ENCODE measurements at places on chromosomes 11 and 22.

DNA sequence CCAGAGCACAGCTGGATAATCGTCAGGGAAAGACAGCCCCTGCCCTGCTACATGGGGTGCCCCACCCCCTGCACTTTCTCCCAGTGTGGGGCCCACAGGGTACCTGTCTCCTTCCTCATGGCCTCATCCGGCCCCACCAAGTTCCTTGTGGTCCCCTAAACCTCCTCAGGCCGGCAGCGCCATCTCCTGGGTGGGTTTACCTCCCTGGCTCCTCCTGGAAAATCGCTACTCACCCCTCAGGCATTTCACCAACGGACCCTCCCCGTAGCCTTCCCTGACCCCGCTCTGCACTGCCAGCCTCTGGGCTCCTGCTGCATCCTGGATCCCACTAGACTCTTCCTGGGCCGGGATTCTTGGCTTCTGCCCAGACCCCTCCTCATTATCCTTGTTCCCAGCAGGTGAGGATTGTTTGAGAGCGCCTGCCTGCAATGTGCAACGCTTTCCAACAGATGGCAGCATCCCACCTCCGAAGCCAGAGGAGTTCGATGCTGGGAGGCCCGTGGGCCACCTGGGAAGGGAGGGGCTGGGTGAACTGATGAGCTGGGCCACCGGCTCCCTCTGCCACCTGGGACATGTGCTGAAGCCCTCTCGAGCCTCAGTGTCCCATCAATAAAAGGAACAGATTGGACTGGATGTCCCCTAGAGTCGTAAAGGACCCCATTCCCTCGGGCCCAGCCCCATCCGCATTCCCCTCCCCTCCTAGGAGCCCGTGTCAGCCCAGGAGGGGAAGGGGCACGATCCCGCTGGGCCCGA lies 44.2 kb upstream of the TTLL12 start:
- DNase-seq = peak; percentile 81

GRCh38 chr11:105000167-105000566 lies 22.8 kb downstream of the CASP5 start:
- peak; percentile 25 for DNase-seq

DNA sequence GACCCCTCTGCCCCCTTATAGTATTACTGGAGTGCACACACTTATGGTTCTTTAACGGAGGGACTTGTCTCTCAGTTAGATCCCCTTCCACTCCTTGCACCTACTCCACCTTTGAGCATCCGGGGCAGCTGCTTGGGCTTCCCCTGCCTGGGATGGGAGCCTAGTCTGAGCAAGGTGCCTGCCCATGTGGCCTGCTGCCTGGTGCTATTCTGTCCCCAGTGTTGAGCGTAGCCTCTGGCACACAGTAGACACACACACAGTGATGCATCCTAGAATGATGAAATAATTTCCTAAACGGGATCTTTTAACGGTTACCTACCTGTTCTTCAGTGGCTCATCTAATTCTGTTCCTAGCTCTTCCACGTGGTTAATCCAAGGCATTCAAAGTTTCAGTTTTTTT lies 22.4 kb downstream of the PPFIA1 start:
- no peak for DNase-seq

- DNase-seq = peak; percentile 12
These were observed 79.7 kb upstream of the CARD18 start for GRCh38 chr11:105219269-105219668.

DNA sequence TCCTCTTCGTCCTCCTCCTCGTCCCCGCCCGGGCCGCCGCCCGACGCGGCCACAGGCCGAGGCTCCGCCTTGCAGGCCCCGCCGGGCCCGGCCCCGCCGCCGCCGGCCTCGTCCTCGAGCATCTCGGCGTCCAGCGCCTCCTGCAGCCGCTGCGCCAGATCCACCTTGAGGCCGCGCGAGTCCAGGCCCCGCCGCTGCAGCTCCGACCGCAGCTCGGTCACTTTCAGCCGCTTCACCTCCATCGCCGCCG lies 417 bp downstream of the HNRNPUL2 start:
- DNase-seq = no peak

DNA sequence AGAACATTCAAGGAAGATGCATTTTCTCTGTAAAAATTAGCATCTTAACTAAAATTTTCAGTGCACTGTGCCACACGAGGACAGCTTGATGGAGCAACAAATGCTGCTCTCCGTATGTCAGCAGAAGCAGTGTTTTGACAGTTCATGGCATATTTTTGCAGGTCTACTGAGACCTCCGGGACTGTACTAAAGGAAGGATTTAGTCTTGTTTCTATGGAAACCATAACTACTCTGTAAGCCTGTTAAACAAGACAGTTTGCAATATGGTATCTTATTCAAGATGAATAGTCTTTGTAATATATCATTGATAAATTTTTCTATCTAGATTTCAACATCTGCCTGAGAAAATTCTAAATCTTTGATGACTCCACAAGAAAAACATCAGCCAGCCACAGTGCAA lies 184.0 kb upstream of the GUCY1A2 start:
- DNase-seq = no peak

DNA sequence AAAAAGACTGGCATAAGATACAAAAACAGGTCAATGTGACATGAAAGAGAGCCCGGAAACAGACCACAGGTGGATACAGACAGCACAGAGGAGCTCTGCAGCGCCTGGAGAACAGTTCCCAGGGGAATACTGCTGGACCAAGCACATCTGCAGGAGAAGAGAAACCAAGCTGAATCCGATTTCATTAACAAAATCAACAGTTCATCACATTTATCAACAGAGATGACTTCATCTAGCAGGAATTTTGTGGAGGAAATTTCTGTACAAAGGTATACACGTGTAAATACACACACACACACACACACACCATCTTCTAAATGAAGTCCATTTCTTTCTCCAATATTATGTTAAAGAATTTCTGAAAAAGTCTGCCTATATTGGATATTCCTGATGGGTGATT lies 17.1 kb downstream of the YPEL1 start:
- DNase-seq = no peak

- peak; percentile 63 for DNase-seq
These were observed 6.0 kb upstream of the LMO2 start for GRCh38 chr11:33897761-33898375.

- DNase-seq = no peak
These were observed 2.9 kb downstream of the BIRC3 start for GRCh38 chr11:102320188-102320587.

GRCh38 chr22:19984201-19984753 lies 32.3 kb downstream of the ARVCF start:
- DNase-seq = no peak

GRCh38 chr11:10742460-10743208 lies 8.4 kb upstream of the CTR9 start:
- peak; percentile 83 for DNase-seq

- DNase-seq = peak; percentile 53
These were observed 2.6 kb upstream of the NAALADL1 start for GRCh38 chr11:65060913-65061408.

DNA sequence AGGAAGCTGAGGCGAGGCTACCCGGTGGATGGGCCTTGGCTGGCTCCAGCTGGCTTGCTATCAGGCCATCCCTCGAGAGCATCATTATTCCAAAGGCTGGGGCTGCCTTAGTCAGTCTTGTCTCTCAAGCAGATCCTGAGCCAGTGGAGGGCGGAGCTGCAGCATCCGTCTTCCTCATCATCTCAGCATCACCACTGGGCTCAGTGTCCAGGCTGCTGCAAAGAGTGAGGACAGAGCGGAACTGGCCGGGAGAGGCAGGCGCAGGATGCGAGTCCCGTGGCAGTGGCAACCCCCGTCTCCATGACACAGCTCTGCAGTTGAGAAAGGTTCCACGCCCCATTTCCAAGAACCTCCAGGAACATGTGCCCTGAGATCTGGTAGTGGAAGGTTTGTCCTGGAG lies 4.4 kb downstream of the TP53I11 start:
- no peak for DNase-seq

- DNase-seq = no peak
These were observed 9.9 kb downstream of the PISD start for GRCh38 chr22:31652088-31652487.

GRCh38 chr11:118552341-118552740 lies 13.4 kb downstream of the IFT46 start:
- no peak for DNase-seq

- DNase-seq = peak; percentile 17
These were observed 2.4 kb upstream of the ATP5MG start for GRCh38 chr11:118398791-118399559.

DNA sequence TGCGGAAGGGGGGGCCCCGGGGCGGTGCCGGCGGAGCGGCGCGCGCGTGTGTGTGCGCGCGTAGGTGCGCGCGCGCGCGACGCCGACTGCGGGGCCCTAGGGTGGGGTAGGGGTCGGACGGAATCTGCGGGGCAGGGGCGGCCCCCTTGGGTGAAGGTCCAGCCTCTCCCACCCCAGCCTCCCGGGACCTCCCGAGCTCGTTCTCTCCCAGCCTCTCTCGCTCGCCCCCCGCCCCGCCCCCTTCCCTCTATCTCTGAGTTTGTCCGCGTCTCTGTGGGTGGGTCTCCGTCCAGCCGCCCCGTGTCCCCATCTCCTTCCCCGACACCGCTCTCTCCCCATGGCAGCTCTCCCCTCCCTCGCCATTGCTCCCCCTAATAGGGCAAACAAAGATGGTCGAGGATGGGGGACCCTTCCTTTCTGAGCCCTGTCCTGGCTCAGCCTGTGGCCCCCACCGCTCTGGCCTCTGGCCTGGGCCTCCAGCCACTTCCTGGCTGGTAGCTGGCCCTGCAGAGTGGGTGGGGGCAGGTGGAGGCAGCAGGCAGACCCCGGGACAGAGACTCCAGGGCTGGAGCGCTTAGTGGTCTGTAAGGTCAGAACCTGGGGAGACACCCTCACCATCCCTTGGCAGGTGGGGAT lies 33.0 kb upstream of the PRR5 start:
- no peak for DNase-seq
